ENCODE measurements at places on chromosomes 1 and 21. TPM values are rescaled to one million over a fixed set of nuclear protein-coding genes. Genes with fewer than 3 reads are reported as not detected.
A peak's percentile ranks its signal among the peaks of the same experiment; 100 is the strongest.

DNA sequence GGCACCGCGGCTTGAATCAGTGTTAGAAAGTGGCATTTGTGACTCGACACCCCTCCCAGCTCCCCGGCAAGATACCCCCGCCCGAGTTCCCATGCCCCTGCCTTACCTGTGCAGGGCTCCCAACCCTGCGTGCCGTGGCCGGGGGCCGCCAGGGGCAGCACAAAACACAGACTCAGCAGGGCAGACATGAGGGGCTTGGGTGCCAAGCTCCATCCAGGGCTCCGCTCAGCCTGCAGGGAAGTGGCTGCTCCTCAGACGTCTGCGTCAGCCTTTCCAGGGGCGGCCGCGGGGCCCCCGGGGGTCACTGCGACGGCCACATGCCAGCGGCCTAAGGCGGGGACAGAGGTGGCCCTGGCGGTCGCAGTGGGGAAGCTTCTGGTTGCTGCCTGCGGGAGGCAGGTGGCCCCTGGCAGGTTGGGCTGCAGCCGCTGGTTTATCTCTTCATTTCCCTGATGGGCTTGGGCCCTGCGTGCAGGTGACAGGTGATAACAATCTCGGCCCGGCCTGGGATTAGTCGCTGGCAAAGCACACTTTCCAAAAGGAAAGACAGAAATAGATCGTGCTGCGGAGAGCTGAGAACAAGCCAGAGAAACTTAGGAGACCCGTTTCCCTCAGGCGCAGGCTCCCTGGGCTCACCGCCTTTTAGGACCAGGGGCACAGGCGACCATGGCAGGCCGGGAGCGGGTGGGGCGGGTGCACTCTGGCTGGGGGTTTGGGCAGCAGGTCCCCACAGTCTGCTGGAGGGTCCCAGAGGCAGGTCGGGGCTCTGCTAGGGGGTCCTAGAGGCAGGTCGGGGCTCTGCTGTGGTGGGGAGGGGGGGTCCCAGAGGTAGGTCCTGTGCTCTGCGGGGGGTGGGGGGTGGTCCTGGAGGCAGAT is at the start of gene TSPEAR:
Gene TSPEAR, minus strand, starts transcription at position 246 of the 876 bp plus-strand sequence. Its CDS starts 58 bp downstream, at position 188.
- DNase-seq = peak; percentile 3

The AK5 gene
- 0.88 TPM for total RNA-seq

The SLC19A1 gene
- not detected for total RNA-seq

DNA sequence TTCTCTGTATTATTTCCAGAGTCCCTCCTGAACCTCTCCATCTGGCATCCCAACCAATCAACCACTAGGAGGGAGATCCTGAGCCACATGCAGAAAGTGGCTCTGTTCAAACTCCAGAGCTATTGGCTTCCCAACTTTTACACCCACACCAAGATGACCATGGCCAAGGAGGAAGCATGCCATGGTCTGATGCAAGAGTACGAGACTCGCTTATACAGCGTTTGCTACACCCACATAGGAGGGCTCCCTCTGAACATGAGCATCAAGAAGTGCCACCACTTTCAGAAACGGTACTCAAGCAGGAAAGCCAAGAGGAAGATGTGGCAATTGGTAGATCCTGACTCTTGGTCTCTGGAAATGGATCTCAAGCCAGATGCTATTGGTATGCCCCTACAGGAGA is 23.6 kb downstream of the RGSL1 start:
- no peak for DNase-seq

DNA sequence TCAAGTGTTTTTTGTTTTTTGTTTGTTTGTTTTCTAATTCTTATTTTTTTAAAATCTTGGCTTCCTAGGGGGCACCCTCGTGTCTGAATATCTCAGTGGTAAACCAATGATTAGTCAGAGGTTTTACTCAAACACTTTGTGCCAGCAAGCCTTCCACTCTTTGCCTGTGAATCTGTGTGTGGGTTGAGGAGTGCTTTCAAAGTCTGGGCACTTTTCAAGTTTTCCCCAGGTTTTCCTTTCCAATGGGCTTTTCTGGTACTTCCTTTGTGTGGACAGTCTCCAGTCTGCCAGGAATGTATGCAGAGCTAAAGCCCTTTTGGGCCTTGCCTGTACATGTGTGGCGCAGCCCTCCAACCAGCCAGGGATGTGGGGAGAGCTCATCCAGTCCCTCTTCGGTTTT is 9.7 kb upstream of the PPIE start:
- no peak for DNase-seq

The HRNR gene
- not detected for total RNA-seq

DNA sequence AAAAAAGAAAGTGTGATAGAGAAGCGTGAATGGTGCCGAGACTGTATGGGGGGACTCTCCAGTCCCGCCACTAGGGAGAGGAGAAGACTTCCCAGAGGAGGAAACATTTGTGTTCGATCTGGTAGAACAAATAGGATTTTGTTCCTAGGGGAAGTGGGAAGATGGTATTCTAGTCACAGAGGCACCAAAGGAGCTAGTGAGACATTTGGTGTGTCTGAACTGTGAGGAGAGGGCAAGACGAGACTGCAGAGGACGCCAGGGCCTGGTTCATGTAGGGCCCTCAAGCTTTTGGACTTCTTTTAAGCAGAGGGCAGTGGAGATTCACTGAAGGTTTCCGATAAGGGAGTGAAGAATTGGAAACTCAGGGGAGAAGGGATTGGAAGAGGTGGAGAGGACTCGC is 2.9 kb downstream of the BTBD19 start:
- peak; percentile 11 for DNase-seq

GRCh38 chr1:96748078-96748477 is 26.5 kb downstream of the PTBP2 start:
- DNase-seq = no peak

DNA sequence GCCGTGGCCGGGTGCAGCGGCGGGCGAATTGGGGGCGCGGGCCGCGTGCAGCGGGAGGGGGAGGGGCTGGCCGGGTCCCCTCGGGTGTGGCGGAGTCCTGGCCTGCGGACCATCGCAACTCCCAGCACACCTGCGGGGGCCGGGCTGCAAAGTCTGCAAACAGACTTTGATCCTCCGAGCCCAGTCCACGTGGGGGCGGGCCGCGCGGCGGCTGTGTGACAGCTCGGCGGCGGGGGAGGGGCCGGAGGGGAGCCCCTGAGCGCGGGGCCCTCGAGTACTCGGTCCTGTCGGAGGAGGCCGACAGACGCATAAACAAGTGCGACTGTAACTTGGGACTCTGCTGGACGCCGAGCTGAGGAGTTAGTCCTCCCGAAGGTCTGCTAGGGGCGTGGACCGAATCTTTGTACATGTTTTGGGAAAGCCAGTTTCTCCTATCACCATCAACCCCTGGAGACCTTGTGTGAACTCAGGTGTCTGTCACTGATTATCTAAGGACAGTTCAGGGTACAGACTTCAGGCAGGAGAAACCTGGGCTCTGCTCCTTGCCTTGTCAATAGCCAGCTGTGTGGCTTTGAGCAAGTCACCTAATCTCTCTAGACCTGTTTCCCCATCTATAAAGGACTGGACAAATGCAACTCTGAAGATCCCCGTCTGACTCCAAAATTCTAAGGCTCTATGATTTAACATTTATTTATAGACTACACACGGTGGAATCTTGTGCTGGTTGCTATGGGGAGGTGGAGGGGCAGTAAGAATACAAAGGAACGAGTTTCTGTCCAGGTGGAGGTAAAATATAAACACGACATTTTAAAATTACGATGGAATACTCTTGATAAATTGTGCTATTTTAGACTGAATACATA is 710 bp upstream of the SLC30A1 start:
- DNase-seq = no peak

GRCh38 chr1:18743233-18743632 is 112.6 kb downstream of the PAX7 start:
- no peak for DNase-seq

- DNase-seq = no peak
Observed at GRCh38 chr1:9865724-9866123, 42.0 kb upstream of the CLSTN1 start.

The RNPC3 gene
- 17.6 TPM for total RNA-seq

- DNase-seq = no peak
Observed at GRCh38 chr1:184860535-184860934, 105.9 kb upstream of the EDEM3 start.

Data from uterus (tissue), 4 donors.